ENCODE measurements at places on chromosomes 5 and 9.

GRCh38 chr5:131514316-131515283, 120.4 kb downstream of the RAPGEF6 start:
- DNase-seq = no peak

GRCh38 chr5:92991581-92992067, 589.4 kb downstream of the NR2F1-AS1 start:
- no peak for DNase-seq

DNA sequence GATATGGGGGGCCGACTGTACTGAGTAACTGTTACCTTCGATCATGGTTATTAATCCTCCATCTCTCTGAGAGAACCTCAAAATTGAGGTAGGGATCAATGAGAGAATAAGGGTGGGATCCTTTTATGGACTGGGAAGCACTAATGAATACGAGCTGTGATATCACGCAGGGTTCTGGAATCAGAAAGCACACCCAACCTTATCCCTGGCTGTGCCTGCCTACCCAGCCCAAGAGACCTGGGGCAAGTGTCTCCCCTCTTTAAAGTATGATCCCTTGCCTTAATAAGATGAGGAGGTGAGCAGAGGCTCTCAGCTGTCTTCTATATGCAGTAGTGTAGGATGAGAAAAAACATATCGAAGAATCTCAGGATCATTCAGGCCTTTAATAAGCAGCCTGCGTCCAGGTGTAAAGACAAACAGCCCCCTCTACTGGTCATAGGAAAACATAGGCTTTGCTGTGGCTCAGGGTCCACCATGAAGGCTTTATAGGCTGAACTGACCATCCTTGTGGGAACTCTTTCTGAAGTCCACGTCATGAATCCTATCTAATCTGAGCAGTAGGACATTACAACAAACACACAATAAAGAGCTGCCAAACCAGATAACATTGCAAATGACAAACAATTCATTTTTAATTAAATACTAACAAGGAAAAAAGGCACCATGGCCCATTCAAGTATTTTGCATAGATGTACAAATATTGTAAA, 16.8 kb downstream of the NIPAL4 start:
- DNase-seq = no peak

- no peak for DNase-seq
These were observed 220.9 kb downstream of the TRIM32 start for GRCh38 chr9:116907989-116908388.

DNA sequence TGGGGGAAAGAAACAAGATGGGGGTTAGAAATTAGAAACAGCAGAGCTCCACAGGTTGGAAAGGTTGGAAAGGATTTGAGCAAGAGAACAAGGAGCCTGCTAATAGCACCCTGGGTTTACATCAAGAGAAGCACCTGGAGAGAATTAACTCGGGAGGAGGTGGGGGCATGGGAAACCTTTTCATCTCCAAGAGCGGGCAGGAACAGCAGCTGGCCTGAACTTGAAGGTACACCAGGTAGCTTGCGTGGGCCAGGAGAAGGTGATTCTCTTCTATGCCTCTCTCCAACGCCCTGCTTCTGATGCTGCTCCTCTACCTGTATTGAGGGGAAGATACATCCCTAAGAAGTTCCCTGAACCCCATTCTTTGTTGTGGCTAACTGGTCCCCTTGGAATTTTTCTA, 37.1 kb upstream of the GLRX start:
- no peak for DNase-seq

GRCh38 chr5:64700765-64701164, 10.5 kb downstream of the SHISAL2B start:
- DNase-seq = no peak
